CD4-positive, alpha-beta T cell treated with Interleukin-21 for 1 hour (primary cell): ENCODE measurements at places on chromosomes 2 and 18.

DNA sequence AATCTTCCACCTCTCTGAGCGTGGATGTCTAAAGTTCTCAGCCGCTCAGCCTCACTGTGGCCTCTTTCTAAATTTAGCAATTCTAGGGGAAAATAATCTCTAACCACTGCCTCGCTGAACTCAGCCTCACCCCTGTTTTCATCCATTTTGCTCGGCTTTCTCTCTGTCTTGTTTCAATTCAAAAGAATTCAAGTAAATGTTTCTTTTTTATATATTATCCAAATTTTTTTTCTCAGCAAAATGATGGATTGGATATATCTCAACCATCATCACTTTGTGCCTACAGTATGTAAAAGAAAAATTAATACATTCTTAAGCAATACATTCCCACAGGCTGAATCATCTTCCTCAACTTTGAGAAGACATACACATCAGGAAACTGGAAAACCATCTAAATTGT is 24.0 kb upstream of the GALNT5 start:
- no peak for DNase-seq

GRCh38 chr2:58633613-58634365 is 392.7 kb upstream of the FANCL start:
- DNase-seq, result no peak

GRCh38 chr2:202005272-202005887 is 28.3 kb upstream of the FZD7 start:
- DNase-seq, result no peak

DNA sequence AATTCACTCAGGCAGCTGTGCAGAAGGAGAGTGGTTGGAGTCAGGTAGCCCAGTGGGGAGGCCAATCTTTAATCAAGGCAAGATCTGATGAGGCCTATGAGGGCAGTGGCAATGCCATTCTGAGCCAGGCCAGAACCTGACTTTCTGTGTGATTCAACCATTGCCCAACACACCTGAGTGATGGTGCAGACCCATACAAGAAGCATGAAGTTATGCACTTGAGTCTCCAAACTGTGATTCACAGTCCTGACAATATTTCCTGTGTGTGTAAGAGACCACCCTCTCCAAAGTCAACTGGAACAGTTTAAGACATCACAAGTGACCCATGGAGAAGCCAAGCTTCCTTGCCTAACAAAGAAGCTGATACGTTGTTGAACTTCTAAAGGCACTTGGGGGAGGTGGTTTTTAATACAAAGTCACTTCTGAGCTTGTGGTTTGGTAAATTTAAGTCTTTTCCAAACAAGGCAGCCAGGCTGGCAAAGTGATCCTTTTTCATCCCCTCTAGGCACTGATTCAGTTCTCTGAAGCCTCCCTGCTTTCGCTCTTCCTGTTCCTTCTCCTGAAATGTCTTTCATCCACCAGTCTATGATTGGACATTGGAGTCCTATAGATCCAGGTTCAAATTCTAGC is 49.0 kb downstream of the VSNL1 start:
- no peak for DNase-seq

DNA sequence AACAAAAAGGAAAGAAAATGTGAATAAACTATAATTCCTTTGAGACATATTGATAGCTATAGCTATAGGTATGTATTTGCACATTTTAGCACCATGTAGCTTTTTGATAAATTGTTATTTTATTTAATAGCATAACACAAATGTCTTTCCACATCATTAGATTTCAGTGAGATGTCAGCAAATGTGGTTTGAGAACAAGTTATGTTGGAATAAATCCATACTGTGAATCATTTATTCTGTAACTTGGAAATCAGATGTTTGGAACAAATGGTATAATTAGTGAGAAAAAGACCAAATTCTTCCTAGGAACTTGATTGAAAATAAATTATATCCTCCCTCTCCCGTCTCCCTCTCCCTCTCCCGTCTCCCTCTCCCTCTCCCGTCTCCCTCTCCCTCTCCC is 62.8 kb downstream of the NABP1 start:
- no peak for DNase-seq

DNA sequence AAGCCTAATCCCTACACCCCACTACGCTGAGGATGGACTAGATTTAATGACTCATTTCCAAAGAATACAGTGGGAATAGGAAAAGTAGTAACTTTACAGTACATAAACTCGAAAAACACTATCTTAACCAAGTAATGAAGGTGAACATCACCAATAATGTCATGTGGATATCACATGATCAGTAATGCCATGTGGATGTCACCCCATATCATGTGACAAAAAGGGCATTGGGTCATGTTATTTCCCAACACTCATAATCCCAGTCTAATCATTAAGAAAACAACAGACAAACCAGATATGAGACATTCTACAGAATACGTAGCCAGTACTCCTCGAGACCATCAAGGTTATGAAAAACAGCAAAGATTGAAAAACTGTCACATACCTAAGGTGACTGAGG is 667.3 kb upstream of the CRIM1 start:
- DNase-seq, result no peak

- DNase-seq, result no peak
These were observed 137.3 kb downstream of the DTNA start for GRCh38 chr18:34847408-34847807.

DNA sequence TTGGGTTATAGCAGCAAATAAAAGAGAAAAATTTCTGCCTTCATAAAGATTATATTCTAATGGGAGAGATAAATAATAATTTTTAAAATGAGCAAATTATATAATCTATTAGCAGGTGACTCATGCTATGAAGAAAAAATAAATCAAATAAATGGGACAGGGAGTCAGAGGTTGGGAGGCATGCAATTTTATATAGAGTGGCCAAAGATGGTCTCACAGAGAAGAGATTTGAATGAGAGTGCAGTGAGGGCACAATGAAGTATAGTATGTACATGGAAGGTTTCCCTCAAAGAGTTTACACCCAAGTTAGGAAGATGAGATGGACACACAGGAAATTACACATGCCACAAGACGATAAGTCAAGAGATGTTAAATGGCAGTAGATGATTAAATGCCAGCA is 369.4 kb downstream of the TXNL1 start:
- DNase-seq, result no peak

DNA sequence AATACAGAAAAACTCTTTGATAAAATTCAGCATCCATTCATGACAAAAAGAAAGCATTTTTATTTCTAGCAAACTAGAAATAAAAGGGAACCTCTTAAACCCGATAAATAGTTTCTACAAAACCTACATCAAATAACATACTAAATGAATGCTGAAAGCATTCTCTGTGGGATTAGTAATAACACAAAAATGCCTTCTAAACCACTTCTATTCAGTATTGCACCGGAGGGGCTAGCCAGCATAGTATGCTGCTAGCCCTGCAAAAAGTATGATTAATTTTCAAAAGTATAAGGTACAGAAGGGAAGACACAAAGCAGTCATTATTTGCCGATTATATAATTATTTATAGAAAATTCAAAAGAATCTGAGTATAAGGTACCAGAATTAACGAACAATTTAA is 145.2 kb downstream of the DTNB start:
- no peak for DNase-seq

DNA sequence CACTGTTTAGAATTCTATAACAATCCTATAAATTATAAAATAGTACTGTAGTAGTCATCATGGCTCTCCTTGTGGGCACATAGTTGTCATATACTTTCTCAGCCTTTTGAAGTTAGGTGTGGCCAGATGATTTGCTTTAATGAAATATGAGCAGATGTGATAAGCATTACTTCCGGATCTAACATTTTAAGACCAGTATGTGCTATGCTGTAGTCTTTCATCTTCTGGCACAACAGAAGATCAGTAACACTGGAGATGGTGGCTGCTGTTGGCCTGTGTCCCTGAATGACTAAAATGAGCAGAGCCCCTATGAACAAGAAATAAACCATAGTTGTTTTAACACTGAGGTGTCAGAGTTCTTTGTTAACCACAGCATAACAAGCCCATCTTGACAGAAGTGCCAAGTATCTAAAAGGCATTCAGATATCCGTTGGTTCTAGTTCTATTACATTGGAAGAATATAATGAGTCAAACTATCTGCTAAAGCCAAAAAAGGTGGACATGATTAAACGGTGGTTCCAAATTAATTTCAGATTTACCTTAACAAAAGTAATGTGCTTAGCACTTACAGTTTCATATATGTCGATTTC is 6.3 kb downstream of the MEX3C start:
- peak; percentile 68 for DNase-seq

DNA sequence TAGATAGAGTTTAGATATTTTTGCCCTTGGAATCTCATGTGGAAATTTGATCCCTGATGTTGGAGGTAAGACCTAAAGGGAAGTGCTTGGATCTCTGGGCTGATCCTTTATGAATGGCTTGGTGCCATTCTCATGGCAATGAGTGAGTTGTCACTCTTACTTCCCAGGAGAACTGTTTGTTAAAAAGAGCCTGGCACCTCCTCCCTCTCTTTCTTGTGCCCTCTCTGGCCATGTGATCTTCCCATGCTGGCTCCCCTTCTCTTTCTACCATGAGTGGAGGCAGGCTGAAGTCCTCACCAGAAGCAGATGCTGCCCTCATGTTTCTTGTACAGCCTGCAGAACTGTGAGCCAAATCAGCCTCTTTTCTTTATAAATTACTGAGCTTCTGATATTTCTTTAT is 276.9 kb downstream of the ZNF804A start:
- no peak for DNase-seq

GRCh38 chr2:222862106-222862908 is 1.5 kb downstream of the ACSL3 start:
- no peak for DNase-seq

GRCh38 chr2:58921676-58922075 is 680.6 kb upstream of the FANCL start:
- no peak for DNase-seq
